Activated naive CD8-positive, alpha-beta T cell treated with anti-CD3 and anti-CD28 coated beads, Interleukin-2, amount 10 ng/mL, durations not matched to agents 7 days and 5 days (primary cell): ENCODE measurements at places on chromosomes 6 and 20. TPM values are rescaled to one million over a fixed set of nuclear protein-coding genes. Genes with fewer than 3 reads are reported as not detected.

ZC3H12D gene
- 25.5 TPM for total RNA-seq

TBP gene
- 29.6 TPM for total RNA-seq

DEFB113 gene
- not detected for total RNA-seq

DLK2 gene
- total RNA-seq, result 0.30 TPM

GRCh38 chr20:61295682-61296628, 43.9 kb downstream of the CDH4 start:
- no peaks in the 10 kb centered on the region for H3K4me1 ChIP-seq
- no peak overlapping the region for H3K27ac ChIP-seq
- no peaks in the 10 kb centered on the region for H3K36me3 ChIP-seq
- no peak for DNase-seq

GRCh38 chr20:47125508-47125757, 230.8 kb downstream of the EYA2 start:
- no peak for DNase-seq
- H3K36me3 ChIP-seq, result no peaks in the 10 kb centered on the region
- no peaks in the 10 kb centered on the region for H3K4me1 ChIP-seq

GRCh38 chr20:33606118-33606771, 55.9 kb upstream of the C20orf144 start:
- H3K27ac ChIP-seq, result no peak overlapping the region
- H3K36me3 ChIP-seq, result peaks cover 13% of the 10 kb centered on the region
- H3K4me1 ChIP-seq, result peaks cover 13% of the 10 kb centered on the region
- no peaks in the 10 kb centered on the region for H3K27me3 ChIP-seq
- no peak overlapping the region for H3K4me3 ChIP-seq
- DNase-seq, result no peak

GRCh38 chr6:37535759-37536490, 36.2 kb upstream of the CCDC167 start:
- H3K4me3 ChIP-seq, result peak overlapping the region; percentile 72
- DNase-seq, result peak; percentile 48
- peaks cover 31% of the 10 kb centered on the region for H3K27me3 ChIP-seq
- H3K4me1 ChIP-seq, result peaks cover 3% of the 10 kb centered on the region
- H3K27ac ChIP-seq, result no peak overlapping the region

DNA sequence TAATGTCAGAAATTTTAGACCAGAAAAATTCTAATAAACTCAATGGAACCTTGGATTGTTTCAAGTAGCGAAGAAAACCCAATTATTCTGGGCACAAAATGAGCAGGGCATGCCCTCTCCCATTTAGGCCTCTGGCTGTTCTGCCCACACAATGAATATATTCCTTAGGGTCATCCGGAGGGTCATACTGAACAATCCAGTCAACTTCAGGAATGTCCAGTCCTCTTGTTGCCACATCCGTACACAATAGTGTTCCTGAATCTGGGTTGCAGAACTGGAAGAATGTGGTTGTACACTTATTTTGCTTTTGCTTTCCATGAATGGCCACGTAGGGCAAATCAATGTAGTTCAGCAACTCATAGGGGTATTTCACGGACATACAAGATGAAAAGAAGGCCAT, 23.4 kb upstream of the RNF144B start:
- H3K36me3 ChIP-seq, result no peaks in the 10 kb centered on the region
- no peak for DNase-seq
- no peaks in the 10 kb centered on the region for H3K4me1 ChIP-seq
- no peaks in the 10 kb centered on the region for H3K27me3 ChIP-seq
- no peak overlapping the region for H3K4me3 ChIP-seq

DNA sequence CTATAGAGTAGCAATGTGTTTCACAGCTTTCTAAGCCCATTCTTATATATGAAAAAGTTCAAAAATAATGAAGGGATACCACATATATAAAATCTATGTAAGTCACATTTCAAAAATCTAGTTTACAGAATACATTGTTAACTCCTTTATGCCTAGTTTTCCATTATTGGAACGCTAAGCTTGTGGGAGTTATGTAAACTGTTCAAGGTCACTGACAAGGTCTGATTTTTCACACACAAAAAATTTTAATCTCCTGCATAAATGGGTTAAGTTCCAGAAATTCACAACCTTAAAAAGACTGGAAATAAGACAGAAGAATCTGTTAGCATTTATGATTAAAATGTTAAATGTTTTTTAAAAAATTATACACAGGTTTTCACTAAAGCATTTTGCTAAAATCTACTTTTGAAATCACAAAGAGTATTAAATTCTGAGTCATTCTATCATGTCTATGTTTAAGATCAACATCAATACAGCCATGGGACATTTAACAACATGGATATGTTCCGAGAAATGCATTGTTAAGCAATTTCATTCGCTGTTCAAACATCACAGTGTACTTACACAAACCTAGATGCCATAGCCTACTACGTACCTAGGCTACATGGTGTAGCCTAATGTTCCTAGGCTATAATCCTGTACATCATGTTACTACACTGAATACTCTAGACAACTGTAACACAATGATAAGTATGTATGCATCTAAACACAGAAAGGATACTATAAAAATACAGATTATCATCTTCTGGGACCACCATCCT, 25.4 kb downstream of the ATG5 start:
- H3K27ac ChIP-seq, result no peak overlapping the region
- no peaks in the 10 kb centered on the region for H3K27me3 ChIP-seq
- peaks cover 5% of the 10 kb centered on the region for H3K4me1 ChIP-seq
- no peak overlapping the region for H3K4me3 ChIP-seq
- H3K36me3 ChIP-seq, result peaks cover 2% of the 10 kb centered on the region
